ENCODE measurements at places on chromosomes 12 and 14.

DNA sequence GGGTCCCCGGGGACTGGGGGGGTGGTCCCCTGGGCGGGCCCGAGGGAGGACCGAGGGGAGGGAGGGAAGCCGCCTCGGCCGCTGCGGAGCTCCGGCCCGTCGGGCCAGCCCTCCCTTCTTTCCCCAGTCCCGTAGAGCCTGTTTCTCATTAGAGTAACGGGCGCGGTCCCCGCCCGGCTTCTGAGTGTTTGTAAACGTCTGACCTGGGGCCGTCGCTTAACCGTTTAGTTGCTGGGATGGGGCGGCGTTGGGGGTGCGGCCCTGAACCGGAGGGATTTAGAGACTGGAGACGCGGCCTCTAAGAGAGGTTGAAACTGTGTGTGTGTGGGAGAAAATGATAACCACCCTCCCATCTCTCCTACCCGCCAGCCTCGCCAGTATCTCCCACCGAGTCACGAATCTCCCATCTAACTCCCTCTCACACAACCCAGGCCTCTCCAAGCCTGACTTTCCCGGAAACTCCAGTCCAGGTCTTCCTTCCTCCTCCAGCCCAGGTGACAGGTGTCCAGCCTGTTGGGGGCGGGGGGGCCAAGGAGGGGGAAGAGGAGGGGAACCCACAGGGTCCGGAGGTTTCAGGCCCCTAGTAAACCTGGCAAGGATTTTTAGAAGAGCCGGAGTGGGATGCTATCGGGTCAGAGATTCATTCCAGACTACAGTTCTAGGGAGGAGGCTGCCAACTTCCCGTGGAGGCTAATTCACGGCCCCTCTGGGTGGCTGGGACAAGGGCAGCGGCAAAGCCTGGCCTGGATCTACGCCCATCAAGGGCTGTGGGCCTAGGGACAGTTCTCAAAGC, 1.1 kb upstream of the NFATC4 start:
- peak; percentile 91 for DNase-seq

GRCh38 chr12:90745211-90745610, 209.8 kb downstream of the CCER1 start:
- no peak for DNase-seq

DNA sequence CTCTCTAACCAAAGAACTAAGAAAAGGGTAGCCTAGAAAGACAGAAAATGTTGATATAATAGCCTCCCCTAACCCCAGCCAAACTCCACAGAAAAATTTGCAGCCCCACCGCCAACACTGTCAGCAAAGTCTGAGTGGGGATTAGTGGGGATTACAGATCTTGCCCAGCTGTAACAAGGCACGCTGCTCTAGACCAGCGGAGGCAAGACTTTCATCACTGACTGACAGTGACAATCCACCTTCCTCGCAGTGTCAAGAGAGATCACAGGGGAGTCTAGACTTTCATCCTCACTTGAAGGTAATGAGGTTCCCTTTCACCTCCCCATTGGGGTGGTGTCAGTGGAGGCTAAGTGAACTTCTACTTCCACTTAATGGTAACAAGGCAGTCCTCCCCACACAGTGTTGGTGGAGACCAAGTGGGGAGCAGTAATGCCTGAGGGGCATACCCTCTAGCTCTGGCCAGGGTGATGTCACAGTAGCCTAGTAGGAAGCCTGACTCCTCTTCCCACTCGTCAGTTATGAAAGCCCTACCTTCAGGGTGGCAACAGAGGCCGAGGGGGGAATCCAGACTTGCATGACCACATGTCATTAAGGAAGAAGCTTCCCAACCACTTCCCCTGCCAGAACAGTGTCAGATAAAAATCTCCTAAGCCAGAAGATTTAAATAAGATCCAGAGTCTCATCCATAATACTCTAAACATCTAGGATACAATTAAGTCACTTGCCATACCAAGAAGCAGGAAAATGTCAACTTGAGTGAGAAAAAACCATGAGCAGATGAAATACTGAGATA, 91.7 kb upstream of the RASSF8 start:
- DNase-seq: no peak

- DNase-seq: no peak
Measured at GRCh38 chr14:60092526-60092920, 800 bp downstream of the PCNX4 start.

DNA sequence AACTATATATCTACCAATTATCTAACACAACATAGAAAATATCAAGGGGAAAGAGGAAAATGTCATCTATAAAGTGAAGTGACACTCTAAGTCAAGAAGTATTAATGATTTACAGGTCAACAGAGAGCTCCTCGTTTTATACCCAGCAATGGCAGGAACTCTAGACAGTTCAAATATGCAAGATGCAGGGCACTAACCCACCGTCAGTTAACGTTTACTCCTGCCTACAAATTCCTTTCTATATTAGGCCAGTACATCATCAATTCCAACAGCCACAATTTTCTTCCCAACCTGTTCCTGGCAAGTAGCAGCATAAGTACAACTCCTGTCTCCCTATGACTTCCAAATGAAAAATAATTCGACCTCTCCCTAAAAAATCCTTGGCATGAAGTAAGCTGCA, 9.0 kb upstream of the KANSL2 start:
- DNase-seq: no peak

DNA sequence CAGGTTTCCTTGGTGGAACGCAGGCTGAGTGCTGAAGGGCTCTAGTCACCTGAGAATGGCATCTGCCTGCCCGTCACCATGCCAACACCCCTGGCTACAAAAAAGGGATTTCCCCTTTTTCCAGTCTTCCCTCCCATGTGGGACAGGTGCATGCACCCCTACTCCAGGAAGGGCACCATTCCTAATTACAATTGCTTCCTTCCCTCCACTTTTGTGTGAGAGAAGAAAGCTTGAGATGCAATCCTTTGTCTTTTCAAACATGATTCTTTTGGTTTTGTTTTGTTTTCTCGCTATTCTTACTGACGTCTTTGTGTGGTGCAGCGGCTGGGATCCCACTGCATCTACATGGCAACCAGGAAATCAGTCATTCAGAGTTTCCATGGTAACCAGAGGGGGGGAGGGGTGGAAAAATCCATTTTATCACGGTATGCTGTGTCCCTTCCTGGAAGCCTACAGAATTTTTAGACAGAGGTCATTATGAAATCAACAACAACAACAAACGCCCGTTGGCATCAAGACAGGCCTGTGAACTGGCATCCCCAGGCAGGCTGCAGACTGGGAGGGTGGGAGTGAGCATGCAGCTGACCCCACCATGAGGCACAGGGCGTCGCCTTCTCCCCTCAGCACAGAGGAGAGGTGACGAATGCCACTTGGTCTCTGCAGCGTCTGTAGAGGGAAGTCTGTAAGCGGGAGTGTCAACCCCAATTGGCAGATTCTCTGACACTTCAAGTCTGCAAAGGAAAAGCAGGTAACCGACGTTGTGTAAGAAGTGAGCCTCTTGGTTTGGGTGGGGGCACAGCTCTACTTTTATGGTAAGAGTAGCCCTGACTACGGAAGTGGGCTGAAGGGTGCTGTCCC, 13.6 kb upstream of the GNG2 start:
- DNase-seq: peak; percentile 62

DNA sequence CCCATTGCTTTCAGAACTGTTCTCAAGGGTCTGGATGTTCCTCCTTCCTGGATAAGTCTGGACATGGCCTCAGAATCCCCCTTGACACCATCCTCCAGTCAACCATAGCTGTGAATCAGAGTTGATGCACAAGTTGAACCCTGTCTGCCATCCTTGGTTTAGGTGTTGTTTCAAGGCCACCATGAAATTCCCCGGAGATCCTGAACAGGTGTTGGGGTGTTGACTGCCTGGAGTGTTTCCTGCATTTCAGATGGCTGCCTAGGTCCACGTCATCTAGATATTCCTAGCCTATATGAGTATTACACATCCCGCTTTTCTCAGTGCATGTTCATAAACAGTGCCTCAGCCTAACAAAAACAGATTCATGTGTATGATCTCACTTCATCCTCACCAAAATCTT, 86.7 kb upstream of the PWP1 start:
- no peak for DNase-seq

GRCh38 chr12:64390275-64390851, at the start of gene C12orf56:
Gene C12orf56 (minus strand): TSS chr12:64390758. CDS start chr12:64390565, 193 bp downstream.
- DNase-seq: no peak

GRCh38 chr14:51999084-51999483, 9.7 kb downstream of the RTRAF start:
- DNase-seq: no peak

DNA sequence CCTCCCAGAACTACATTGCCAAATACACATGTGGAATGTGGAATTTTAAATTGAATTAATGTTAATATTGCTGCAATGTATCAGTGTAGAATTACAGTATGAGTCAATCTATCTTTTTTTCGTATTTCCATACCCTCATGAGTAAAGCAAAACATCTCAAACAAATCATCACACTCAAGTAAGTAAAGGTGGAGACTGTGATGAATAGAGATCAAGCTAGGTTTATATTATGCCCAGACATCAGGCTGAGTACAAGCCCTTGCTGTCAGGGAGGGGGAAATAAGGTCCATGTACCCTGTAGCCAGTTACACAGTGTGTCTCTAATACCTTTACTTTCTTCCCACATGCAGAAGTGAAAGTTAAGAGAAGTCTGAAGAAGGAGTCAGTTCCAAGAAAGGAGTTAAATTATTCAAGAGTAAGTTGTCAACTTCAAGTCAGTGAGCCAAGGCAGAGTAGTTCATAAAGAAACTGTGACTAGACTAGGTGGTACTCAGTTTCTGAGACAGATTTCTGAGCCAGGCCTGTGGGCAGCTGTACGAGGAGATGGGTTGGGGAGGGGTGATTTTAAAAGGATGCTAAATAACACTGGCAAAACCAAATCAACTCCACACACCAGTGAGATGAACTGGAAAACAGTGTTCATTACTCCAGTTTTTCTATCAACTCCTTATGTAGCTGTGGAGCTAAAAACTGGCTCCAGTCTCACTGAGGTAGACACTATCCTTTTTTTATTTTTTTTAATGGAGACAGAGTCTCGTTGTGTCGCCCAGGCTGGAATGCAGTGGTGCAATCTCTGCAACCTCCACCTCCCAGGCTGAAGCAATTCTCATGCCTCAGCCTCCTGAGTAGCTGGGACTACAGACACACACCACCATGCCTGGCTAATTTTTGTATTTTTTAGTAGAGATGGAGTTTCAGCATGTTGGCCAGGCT, 23.8 kb upstream of the STK38L start:
- DNase-seq: no peak

- no peak for DNase-seq
Measured at GRCh38 chr12:131051155-131051473, 97.4 kb downstream of the ADGRD1 start.

GRCh38 chr12:82176761-82177490, 181.3 kb downstream of the CCDC59 start:
- DNase-seq: peak; percentile 20

GRCh38 chr12:121383601-121384021, 16.3 kb upstream of the RNF34 start:
- no peak for DNase-seq

DNA sequence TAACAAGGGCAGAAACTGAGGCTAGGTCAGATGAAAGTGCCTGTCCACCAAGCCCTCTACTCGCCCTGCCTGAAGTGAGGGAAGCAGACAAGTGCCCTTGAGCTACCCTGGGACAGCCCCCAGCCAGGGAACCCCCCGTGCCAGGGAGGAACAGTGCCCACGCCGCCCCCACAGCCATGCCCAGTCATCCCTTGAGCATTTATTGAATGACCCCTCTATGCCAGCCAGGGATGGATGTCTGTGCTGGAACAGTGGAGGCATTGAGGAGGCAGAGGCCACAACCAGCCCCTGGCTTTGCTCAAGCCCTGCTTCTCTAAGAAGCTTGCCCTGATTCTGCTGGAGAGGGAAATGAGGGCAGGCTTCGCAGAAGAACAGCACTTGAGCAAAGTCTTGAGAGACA, 3.7 kb upstream of the AQP6 start:
- DNase-seq: no peak

- DNase-seq: no peak
Measured at GRCh38 chr12:47340411-47341015, 260.8 kb upstream of the AMIGO2 start.

- no peak for DNase-seq
Measured at GRCh38 chr14:77649326-77649725, 32.9 kb upstream of the SPTLC2 start.

GRCh38 chr12:120571299-120571698, 9.9 kb downstream of the POP5 start:
- no peak for DNase-seq

- DNase-seq: no peak
Measured at GRCh38 chr12:460261-461230, 807 bp downstream of the B4GALNT3 start.

DNA sequence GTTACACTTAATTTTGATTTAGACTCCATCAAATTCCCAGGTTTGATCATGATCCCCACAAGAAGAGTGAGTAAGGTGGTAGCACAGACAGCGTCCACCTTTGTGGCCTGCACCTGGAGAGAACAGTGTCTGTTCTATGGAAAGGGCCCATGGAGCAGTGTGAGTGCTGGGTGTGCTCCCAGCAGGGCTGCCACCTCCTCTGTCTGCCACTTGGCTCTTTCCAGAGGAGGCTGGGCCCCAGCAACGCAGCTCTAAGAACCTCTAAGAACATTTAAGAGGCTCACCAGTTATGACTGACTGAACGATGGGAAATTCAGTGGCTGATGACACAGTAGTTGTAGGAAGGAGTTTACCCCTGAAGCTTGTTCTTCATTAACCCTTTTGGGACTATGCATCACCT, 17.3 kb downstream of the VDR start:
- DNase-seq: no peak

DNA sequence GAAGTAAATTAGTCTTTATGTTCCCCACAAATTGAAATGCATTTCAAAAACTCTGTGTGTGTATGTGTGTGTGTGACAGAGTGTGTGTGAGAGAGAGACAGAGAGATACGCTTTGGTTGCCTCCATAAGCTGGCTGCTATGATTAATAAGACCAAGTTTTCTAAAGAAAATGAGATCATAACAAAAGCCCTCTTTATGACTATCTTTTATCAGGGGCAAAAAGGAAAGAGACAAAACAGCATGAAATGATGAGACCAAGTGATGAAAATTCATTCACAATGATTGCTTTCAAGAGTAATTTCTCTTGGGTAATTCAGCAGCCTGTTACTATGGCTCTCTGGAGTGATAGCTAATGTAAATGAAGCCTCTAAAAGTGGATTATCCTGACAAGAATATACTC, 277.6 kb upstream of the PLEKHG7 start:
- no peak for DNase-seq

DNA sequence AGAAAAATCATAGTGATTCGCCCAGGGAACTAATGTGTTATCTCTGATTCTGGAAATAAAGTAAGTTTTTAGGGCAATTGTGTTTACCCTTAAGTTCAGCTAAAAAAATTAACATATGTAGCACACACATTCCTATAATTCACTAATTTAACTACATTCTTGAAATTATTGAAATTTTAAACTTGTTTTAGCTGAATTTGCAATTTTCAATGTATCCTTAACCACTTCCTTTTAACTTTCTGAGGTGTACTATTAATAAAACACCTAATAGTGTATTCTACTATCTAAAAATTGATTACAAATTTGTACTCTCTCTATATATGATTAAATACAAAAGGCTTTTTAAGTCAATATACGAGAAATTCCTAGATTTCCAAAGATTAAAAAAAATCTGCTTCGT, 2.2 kb downstream of the KLHL28 start:
- no peak for DNase-seq

DNA sequence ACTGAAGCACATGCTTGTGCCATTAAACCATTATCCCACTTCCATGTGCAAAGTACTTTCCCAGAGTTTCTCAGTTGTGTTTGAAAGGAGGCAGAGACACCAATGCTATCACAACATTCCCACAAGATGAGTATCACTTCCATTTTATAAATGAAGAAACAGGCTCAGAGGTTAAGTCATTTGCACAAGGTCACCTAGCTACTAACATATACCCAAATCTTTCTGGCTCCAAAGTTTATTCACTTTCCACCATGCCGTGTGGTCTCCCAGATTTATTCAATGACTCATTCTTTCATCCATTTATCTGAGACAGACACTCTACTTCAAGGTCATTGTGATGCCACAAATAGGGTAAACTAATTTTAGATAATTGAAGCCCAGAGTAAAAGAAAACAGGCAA, 9.4 kb downstream of the ART4 start:
- DNase-seq: no peak
